ENCODE measurements at places on chromosomes 6 and 20. TPM values are rescaled to one million over a fixed set of nuclear protein-coding genes. Genes with fewer than 3 reads are reported as not detected.

Gene APOM
- 1.0 TPM for total RNA-seq

Gene TPD52L2
- 80.6 TPM for total RNA-seq

Gene KCNB1
- total RNA-seq, result 2.7 TPM

Gene HLA-DQA2
- total RNA-seq, result 0.75 TPM

Gene OR2B6
- not detected for total RNA-seq

Gene PSMG4
- total RNA-seq, result 10.4 TPM

Gene WDR27
- 3.5 TPM for total RNA-seq

Gene PRL
- total RNA-seq, result not detected

Gene GJA1
- total RNA-seq, result 122 TPM

Gene OTOR
- total RNA-seq, result not detected

Gene CLPSL2
- not detected for total RNA-seq

Gene DNAH8
- 0.04 TPM for total RNA-seq

Gene BPIFB1
- not detected for total RNA-seq

Gene CRYBG1
- total RNA-seq, result 1.9 TPM

Gene ECI2
- 71.1 TPM for total RNA-seq

Measured in right atrium auricular region (tissue), 2 donors.